Karpas-422 (cell line): ENCODE measurements at places on chromosomes 12 and 14.
A peak's percentile ranks its signal among the peaks of the same experiment; 100 is the strongest.

DNA sequence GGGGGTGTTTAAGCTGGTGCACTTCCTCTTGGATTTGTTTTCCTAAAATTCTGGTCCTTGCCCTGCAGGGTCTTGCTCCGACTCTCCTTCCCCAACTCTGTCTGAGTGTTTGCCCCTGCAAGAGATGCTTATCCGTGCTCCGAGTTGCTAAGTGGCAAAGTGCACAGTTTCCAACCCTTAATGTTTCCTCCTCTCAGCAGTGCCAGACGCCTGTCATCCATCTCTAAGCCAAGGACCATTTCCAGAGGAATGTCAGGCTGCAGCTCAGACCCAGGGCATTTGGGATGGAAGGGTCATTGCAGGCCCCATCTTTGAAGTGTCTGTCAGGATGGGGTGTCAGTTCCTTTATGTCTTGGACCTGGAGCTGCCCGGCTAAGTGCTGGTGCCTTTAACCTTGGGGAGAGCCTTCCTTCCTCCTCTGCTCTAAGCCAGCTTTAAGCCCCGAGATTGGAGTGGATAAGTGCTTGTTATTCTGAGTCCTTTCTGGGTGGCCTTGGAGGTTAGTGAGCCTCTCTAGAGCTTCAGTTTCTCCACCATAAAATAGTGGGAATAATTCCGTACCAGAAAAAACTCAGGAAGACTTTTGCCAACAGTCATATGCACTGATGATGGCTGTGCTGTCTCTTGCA lies 15.0 kb downstream of the WNT5B start:
- no peak for DNase-seq

DNA sequence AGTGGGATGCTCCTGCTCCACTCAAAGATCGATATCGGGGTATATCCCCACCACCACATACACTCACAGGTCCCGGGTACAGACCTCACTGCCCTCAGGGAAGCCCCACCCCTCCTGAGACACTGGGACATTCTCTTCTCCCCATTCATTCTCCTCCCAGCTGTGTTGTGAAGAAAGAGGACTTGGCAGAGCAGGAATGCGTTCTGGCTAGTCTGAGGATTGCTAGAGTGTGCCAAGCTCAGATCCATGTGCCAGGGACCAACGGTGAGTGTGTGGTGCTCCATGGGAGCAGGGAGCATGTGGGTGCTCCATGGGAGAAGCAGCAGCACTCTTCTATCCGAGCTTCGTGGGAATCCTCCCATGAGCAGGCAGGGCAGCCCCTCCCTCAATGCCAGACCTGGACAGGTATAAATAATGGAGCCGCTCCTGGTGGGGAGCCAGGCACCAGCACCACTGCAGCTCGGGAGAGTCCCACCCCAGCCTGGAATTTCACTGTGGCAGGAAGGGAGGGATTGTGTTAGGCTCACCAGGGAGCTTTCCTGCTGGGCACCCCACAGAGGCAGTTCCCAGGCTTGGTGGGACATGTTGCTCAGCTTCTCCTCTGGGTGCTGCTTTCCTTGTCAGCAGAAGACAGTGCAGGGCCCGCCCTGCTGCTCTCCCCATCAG lies 2.3 kb upstream of the KRT5 start:
- DNase-seq: no peak

DNA sequence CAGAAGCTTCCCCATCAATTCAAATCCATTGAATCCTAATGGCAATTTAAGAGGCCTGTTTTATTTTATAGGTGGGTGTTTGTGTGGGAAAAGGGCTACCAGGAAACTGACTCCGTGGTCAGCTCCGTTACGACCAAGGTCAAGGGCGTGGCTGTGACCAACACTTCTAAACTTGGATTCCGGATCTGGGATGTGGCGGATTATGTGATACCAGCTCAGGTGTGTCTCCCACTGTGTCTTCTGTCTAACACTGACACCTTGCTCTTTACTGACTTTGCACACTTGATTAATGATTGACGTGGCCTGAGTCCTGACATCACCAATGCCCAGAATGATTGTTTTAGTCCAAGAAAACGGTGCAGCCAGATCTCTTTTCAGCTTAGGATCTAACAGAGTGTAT lies 7.1 kb downstream of the P2RX4 start:
- no peak for DNase-seq

DNA sequence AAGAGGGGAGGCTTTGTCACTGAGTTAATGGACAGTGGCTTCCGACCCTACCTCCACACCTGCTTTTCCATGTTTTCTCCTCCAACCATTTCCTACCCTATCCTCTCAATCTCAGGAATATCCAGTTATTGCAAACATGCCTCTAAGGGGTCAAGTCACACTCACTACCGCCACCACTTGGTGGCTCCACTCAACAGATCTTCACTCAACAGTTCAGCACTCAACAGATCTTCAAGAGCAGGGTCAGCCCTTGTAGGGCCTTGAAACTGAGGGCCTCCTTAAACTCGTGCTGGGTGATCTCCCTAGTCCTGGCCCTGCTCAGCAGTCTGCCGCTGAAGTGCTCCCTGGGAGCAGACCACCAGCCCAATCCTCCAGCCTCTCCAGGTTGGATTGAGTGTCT lies 14.2 kb downstream of the ZNF641 start:
- peak; percentile 59 for DNase-seq
